Hepatocyte (in vitro differentiated cells): ENCODE measurements at places on chromosomes 3 and 15. TPM values are rescaled to one million over a fixed set of nuclear protein-coding genes. Genes with fewer than 3 reads are reported as not detected.

- peak overlapping the region; percentile 79 for H3K27ac ChIP-seq
- DNase-seq, result peak; percentile 74
- H3K27me3 ChIP-seq, result no peaks in the 10 kb centered on the region
- H3K4me1 ChIP-seq, result peaks cover 15% of the 10 kb centered on the region
- H3K36me3 ChIP-seq, result no peaks in the 10 kb centered on the region
Observed at GRCh38 chr15:71752604-71753289, 57.6 kb upstream of the NR2E3 start.

- DNase-seq, result no peak
- no peaks in the 10 kb centered on the region for H3K36me3 ChIP-seq
- H3K27ac ChIP-seq, result no peak overlapping the region
- no peak overlapping the region for H3K4me3 ChIP-seq
Observed at GRCh38 chr3:128287216-128287615, 133.9 kb downstream of the EEFSEC start.

- H3K36me3 ChIP-seq, result no peaks in the 10 kb centered on the region
- peaks cover 20% of the 10 kb centered on the region for H3K4me1 ChIP-seq
- H3K4me3 ChIP-seq, result no peak overlapping the region
- H3K27ac ChIP-seq, result no peak overlapping the region
Observed at GRCh38 chr15:72233769-72234168, 2.8 kb upstream of the PKM start.

DNA sequence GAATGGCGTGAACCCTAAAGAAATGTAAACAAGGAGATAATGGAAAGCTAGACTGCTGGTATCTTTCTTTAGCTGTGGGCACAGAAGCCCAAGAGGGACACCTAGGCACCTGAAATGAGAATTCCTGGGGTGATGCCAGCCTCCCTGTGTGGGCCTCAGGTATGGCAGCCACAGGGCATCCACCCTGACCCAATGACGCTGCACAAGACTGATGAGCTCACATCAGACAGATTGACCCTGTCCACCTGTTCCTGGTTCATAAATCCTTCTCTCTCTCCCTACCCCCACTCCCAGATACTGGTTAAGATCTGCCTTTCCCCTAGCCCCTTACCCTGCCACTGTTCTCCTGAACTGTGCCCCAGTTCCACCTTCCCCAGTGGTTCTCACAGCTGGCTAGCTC, 1.5 kb downstream of the GLB1 start:
- H3K4me1 ChIP-seq, result peaks cover 5% of the 10 kb centered on the region
- DNase-seq, result no peak
- no peaks in the 10 kb centered on the region for H3K27me3 ChIP-seq
- no peaks in the 10 kb centered on the region for H3K36me3 ChIP-seq
- H3K4me3 ChIP-seq, result peak overlapping the region; percentile 63
- H3K27ac ChIP-seq, result peak overlapping the region; percentile 95

DNA sequence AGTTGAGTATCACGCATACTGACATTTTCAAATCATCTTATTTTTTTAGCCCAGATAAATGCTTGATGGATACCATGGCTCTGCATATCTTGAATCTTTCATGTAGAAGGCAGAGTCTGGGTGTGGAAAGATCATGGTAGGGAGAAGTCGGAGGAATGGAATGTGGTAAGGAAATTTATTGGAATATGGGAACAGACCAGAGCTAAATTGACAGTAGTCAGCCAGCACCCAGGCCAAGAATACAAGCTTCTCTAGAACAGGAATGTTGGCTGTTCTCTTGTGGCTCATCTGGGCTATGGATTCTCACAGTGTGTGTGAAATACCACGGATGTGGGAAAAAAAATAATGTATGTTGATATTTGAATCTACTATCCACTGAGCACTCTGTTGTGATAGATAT, 305.7 kb upstream of the COL8A1 start:
- no peak for DNase-seq
- H3K4me1 ChIP-seq, result no peaks in the 10 kb centered on the region
- H3K27ac ChIP-seq, result no peak overlapping the region
- H3K27me3 ChIP-seq, result no peaks in the 10 kb centered on the region
- H3K36me3 ChIP-seq, result no peaks in the 10 kb centered on the region
- H3K4me3 ChIP-seq, result no peak overlapping the region

DNA sequence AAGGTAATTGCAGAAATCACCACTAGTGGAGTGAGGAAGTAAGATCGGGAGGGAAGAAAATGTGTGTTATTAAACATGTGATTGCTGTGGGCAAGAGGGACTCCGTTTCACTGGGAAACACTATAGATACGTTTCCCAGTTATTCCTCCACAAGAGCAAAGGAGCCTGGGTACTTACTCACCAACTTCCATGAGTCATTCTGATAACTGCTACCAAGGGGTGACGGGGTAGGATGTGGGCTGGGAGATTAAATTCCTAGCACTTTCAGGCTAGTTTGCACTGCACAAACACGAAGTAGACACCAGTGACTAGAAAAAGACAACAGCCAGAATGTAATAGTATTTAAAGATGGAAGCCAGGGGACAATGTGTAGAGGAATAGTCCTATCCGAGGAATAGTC, 812.9 kb upstream of the CFAP20DC start:
- no peak overlapping the region for H3K4me3 ChIP-seq
- no peaks in the 10 kb centered on the region for H3K4me1 ChIP-seq
- H3K27ac ChIP-seq, result no peak overlapping the region

- H3K36me3 ChIP-seq, result no peaks in the 10 kb centered on the region
- no peaks in the 10 kb centered on the region for H3K4me1 ChIP-seq
- H3K4me3 ChIP-seq, result no peak overlapping the region
- H3K27me3 ChIP-seq, result peaks cover 10% of the 10 kb centered on the region
Observed at GRCh38 chr15:91132079-91132478, 32.0 kb downstream of the SV2B start.

- no peak overlapping the region for H3K27ac ChIP-seq
- no peaks in the 10 kb centered on the region for H3K4me1 ChIP-seq
- DNase-seq, result no peak
Observed at GRCh38 chr15:76107169-76107568, 47.4 kb downstream of the TMEM266 start.

DNA sequence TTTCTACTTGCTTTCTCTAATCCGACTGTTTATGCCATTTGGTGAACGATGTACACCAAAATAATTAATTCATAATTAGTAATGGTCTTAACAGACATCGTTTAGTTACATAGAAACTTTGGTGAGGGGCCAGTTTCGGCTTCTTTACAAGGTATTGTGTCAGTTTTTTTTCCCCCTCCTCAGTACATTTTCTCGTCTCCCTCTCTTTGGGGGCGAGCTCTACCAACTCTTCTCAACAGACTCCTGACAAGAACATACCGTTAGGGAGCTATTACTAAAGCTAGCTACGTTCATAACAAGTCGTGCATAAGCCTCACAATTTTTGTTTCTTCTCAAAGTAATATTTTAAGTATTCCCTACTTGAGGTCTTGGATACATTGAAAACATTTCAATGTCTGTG, 1.4 kb downstream of the U2SURP start:
- no peaks in the 10 kb centered on the region for H3K27me3 ChIP-seq
- DNase-seq, result no peak
- H3K36me3 ChIP-seq, result no peaks in the 10 kb centered on the region
- H3K4me3 ChIP-seq, result peak overlapping the region; percentile 71
- peak overlapping the region; percentile 94 for H3K27ac ChIP-seq

- peaks cover 17% of the 10 kb centered on the region for H3K4me1 ChIP-seq
- DNase-seq, result no peak
- H3K27me3 ChIP-seq, result no peaks in the 10 kb centered on the region
- no peak overlapping the region for H3K4me3 ChIP-seq
Observed at GRCh38 chr15:89332446-89332845, 2.2 kb downstream of the POLG start.

GRCh38 chr15:88574077-88574476, 27.6 kb upstream of the DET1 start:
- H3K4me1 ChIP-seq, result peaks cover 11% of the 10 kb centered on the region
- H3K27me3 ChIP-seq, result no peaks in the 10 kb centered on the region
- no peak overlapping the region for H3K4me3 ChIP-seq
- no peaks in the 10 kb centered on the region for H3K36me3 ChIP-seq

DNA sequence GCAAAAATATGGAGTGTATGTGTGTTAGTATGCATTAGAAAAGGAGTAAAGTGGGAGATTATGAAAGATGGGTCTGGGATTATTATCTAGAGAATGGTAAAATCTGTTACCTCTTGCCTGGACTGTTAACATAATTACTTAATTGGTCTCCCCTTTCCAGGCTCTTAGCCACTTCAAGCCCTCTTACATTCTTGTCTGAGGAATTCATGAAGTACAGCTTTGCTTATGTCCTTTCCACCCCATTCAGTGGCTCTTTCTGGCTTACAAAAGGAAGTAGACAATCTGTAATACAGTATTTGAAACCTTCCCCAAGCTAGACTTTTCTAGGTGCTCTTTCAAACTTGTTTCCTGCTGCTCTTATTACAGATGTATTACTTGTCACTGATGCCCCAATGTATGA, 129.8 kb downstream of the MBNL1 start:
- no peaks in the 10 kb centered on the region for H3K36me3 ChIP-seq
- H3K4me1 ChIP-seq, result peaks cover 17% of the 10 kb centered on the region
- DNase-seq, result no peak
- no peak overlapping the region for H3K27ac ChIP-seq
- no peaks in the 10 kb centered on the region for H3K27me3 ChIP-seq

GRCh38 chr15:58870451-58870850, 63.0 kb downstream of the SLTM start:
- no peak overlapping the region for H3K4me3 ChIP-seq
- no peak for DNase-seq
- no peaks in the 10 kb centered on the region for H3K4me1 ChIP-seq
- no peaks in the 10 kb centered on the region for H3K27me3 ChIP-seq
- no peak overlapping the region for H3K27ac ChIP-seq

- no peaks in the 10 kb centered on the region for H3K27me3 ChIP-seq
- H3K4me3 ChIP-seq, result no peak overlapping the region
- peak overlapping the region; percentile 59 for H3K27ac ChIP-seq
Observed at GRCh38 chr3:45640091-45640507, 45.5 kb downstream of the LIMD1 start.

DNA sequence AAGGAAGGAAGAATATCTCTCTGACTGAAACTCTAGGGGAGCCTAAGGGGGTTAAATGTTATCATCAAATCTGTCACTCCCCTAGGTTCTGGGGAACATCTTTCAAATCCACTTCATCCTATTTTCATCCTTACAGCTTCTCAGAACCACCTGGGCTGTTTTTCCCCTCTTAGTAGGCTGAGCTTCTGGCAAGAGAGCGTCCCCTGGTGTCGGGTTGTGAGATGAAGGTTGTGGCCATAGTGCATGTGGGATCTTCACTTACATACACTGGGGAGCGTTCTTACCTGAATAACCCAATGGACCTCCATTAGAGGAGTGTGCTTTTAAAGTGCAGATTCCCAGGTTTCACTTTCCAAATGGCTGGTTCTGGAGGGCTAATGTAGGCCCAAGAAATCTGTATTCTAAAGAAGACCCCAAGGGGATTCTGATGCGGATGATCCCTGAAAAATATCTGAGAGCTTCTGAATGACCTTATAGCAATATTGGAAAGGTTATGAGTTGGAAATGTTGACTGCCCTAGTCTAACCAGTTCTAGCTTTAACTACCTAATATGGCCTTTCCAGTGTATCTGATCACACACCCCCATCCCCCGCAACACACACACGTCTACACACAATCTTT, 663.7 kb downstream of the AGBL1 start:
- no peaks in the 10 kb centered on the region for H3K27me3 ChIP-seq
- H3K4me1 ChIP-seq, result no peaks in the 10 kb centered on the region
- peak; percentile 73 for DNase-seq
- no peak overlapping the region for H3K4me3 ChIP-seq
- H3K36me3 ChIP-seq, result no peaks in the 10 kb centered on the region

DNA sequence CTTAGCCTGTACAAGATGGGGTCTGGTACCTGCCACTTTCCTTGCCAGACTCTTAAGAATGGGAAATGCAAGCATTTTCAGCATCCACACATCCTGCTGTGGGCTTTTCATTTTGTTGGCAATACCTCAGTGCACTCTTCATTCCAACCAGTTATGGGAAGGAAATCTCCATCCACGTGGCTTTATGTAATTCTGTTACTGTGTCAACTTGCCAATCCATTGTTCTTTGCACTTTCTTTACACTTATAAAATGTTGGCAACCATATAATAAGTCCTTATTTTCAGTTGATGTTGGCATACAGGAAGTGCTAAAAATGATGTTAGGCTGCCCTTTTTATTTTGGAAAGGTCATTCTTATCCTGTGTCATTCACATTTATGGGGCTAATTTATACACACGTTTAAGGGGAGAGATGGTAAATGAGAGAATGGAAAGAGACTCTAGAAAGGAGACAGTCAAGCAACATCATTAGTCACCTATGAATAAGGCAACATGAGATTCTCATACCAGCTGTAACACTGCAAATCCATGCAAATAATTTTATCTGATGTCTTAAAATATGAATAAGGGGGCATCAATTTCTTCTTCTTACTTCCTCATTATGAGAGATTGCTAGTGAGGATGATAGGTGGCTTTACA, 238.7 kb downstream of the CHST2 start:
- peaks cover 3% of the 10 kb centered on the region for H3K4me1 ChIP-seq
- DNase-seq, result no peak
- H3K4me3 ChIP-seq, result no peak overlapping the region
- H3K27me3 ChIP-seq, result no peaks in the 10 kb centered on the region

GRCh38 chr15:71154607-71155200, 39.4 kb downstream of the THSD4 start:
- peaks cover 6% of the 10 kb centered on the region for H3K4me1 ChIP-seq
- no peak overlapping the region for H3K27ac ChIP-seq
- H3K4me3 ChIP-seq, result no peak overlapping the region
- no peak for DNase-seq
- H3K36me3 ChIP-seq, result no peaks in the 10 kb centered on the region
- H3K27me3 ChIP-seq, result no peaks in the 10 kb centered on the region

- no peaks in the 10 kb centered on the region for H3K36me3 ChIP-seq
- no peaks in the 10 kb centered on the region for H3K4me1 ChIP-seq
- H3K27ac ChIP-seq, result no peak overlapping the region
- no peak for DNase-seq
- H3K4me3 ChIP-seq, result no peak overlapping the region
- no peaks in the 10 kb centered on the region for H3K27me3 ChIP-seq
Observed at GRCh38 chr15:31586841-31587240, 260.2 kb downstream of the KLF13 start.

- H3K4me1 ChIP-seq, result peaks cover 6% of the 10 kb centered on the region
- H3K4me3 ChIP-seq, result no peak overlapping the region
- DNase-seq, result no peak
- no peaks in the 10 kb centered on the region for H3K27me3 ChIP-seq
- no peak overlapping the region for H3K27ac ChIP-seq
- no peaks in the 10 kb centered on the region for H3K36me3 ChIP-seq
Observed at GRCh38 chr15:32852771-32853170, 135.0 kb downstream of the GREM1 start.

- no peak for DNase-seq
- no peaks in the 10 kb centered on the region for H3K27me3 ChIP-seq
- no peaks in the 10 kb centered on the region for H3K36me3 ChIP-seq
- no peak overlapping the region for H3K27ac ChIP-seq
Observed at GRCh38 chr3:146416366-146416765, 53.0 kb downstream of the PLSCR2 start.

Gene IGF2BP2
- 91.8 and 119 TPM in 2 replicates for polyA plus RNA-seq

Gene MELTF
- polyA plus RNA-seq, result 121 and 137 TPM in 2 replicates

Gene METTL6
- polyA plus RNA-seq, result 13.4 and 15.8 TPM in 2 replicates

Gene KLHL40
- polyA plus RNA-seq, result not detected in 2 replicates

Gene ILDR1
- 1.8 and 2.3 TPM in 2 replicates for polyA plus RNA-seq

Gene GALK2
- polyA plus RNA-seq, result 20.1 and 25.3 TPM in 2 replicates

Gene TM6SF1
- polyA plus RNA-seq, result 0.35 TPM in 1 of 2 replicates, not detected in the other

Gene ACSBG1
- 0.10 and 0.47 TPM in 2 replicates for polyA plus RNA-seq
